Esophagus muscularis mucosa (tissue), 4 donors: ENCODE measurements at places on chromosomes 1 and 21. TPM values are rescaled to one million over a fixed set of nuclear protein-coding genes. Genes with fewer than 3 reads are reported as not detected.
A peak's percentile ranks its signal among the peaks of the same experiment; 100 is the strongest.

- H3K4me3 ChIP-seq, result no peak overlapping the region
- no peaks in the 10 kb centered on the region for H3K27me3 ChIP-seq
- H3K4me1 ChIP-seq, result peaks cover 43% of the 10 kb centered on the region
- H3K36me3 ChIP-seq, result peaks cover 20% of the 10 kb centered on the region
- no peak overlapping the region for H3K27ac ChIP-seq
Observed at GRCh38 chr1:61388566-61388965, 306.2 kb downstream of the NFIA start.

GRCh38 chr1:76824106-76824505 is 43.2 kb upstream of the ST6GALNAC5 start:
- no peaks in the 10 kb centered on the region for H3K27me3 ChIP-seq
- no peaks in the 10 kb centered on the region for H3K36me3 ChIP-seq
- H3K27ac ChIP-seq, result no peak overlapping the region
- H3K4me1 ChIP-seq, result no peaks in the 10 kb centered on the region
- H3K4me3 ChIP-seq, result no peak overlapping the region
- DNase-seq, result no peak

- no peak overlapping the region for H3K27ac ChIP-seq
- H3K4me3 ChIP-seq, result no peak overlapping the region
- DNase-seq, result peak; percentile 62
- H3K27me3 ChIP-seq, result no peaks in the 10 kb centered on the region
Observed at GRCh38 chr1:229758101-229759036, 132.3 kb downstream of the URB2 start.

- no peaks in the 10 kb centered on the region for H3K27me3 ChIP-seq
- no peak overlapping the region for H3K27ac ChIP-seq
- H3K4me3 ChIP-seq, result no peak overlapping the region
- no peaks in the 10 kb centered on the region for H3K36me3 ChIP-seq
- no peak for DNase-seq
Observed at GRCh38 chr21:42596657-42597056, 56.8 kb upstream of the PDE9A start.

DNA sequence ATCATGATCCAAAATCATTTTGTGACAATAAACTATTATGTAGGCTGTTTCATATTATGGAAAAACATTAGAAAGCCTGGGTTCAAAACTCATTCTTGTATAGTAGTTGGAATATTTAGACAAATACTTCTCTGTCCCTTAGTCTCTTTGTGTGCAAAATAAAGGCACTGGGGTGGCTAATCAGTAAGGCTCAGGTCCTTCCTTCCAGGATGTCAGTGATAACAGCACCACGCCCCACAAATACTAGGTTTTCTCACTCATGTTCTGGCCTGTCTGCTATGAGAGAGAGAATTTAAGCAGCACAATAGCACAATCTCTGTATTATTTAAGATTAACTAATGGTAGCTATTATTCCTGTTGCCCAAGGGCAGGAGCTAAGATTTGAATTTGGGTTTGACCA is 458.3 kb upstream of the BEND5 start:
- H3K27ac ChIP-seq, result no peak overlapping the region
- H3K4me1 ChIP-seq, result no peaks in the 10 kb centered on the region
- H3K4me3 ChIP-seq, result no peak overlapping the region
- no peaks in the 10 kb centered on the region for H3K27me3 ChIP-seq
- no peaks in the 10 kb centered on the region for H3K36me3 ChIP-seq

- H3K27ac ChIP-seq, result peak overlapping the region; percentile 98
- H3K27me3 ChIP-seq, result no peaks in the 10 kb centered on the region
Observed at GRCh38 chr1:110337704-110338308, 1.4 kb upstream of the RBM15 start.

GRCh38 chr1:95003433-95003738 is 69.4 kb downstream of the ALG14 start:
- H3K36me3 ChIP-seq, result no peaks in the 10 kb centered on the region
- no peaks in the 10 kb centered on the region for H3K27me3 ChIP-seq
- H3K27ac ChIP-seq, result no peak overlapping the region
- DNase-seq, result peak; percentile 37

- H3K36me3 ChIP-seq, result peaks cover 7% of the 10 kb centered on the region
- peaks cover 35% of the 10 kb centered on the region for H3K4me1 ChIP-seq
- peak overlapping the region; percentile 99 for H3K4me3 ChIP-seq
- no peak for DNase-seq
- peak overlapping the region; percentile 92 for H3K27ac ChIP-seq
- H3K27me3 ChIP-seq, result no peaks in the 10 kb centered on the region
Observed at GRCh38 chr1:88891951-88892340, 579 bp upstream of the GTF2B start.

DNA sequence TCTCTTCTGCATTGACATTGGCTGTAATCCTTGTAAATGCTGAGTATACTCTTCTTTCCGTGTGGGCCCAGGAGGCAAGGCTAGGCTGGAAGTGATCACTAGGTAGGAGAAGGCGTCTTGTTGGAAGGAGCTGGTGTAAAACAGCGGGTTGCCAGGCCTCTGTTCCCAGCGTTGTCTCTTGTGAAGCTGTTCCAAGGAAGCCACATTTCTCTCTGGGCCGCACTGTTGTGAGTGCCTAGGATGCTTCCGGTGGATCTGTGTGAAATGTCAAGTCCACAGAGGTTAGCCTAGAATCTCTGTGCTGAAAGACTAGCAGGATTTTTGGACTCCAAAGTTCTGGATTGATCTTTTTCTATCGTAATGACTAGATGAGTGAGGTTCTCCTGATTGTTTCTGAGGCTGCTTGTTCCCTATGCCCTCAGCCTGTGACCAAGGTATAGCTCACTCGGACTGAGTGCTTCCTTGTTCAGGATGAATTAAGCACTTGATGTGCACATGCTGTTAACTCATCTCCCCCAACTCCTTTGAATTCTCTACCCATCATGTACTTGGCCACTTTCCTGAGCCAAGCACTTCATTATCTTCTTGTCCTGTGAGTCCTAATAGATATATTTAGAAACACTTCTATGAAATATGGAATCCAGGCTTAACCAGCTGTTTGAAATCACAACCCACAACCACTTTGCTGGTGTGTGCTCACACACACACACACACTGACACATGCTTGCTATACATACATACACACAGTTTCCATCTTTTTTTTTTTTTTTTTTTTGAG is 63.3 kb downstream of the PBX1 start:
- peak overlapping the region; percentile 75 for H3K27ac ChIP-seq
- no peak overlapping the region for H3K4me3 ChIP-seq
- no peaks in the 10 kb centered on the region for H3K27me3 ChIP-seq
- H3K4me1 ChIP-seq, result peaks cover 98% of the 10 kb centered on the region
- DNase-seq, result no peak
- H3K36me3 ChIP-seq, result no peaks in the 10 kb centered on the region

DNA sequence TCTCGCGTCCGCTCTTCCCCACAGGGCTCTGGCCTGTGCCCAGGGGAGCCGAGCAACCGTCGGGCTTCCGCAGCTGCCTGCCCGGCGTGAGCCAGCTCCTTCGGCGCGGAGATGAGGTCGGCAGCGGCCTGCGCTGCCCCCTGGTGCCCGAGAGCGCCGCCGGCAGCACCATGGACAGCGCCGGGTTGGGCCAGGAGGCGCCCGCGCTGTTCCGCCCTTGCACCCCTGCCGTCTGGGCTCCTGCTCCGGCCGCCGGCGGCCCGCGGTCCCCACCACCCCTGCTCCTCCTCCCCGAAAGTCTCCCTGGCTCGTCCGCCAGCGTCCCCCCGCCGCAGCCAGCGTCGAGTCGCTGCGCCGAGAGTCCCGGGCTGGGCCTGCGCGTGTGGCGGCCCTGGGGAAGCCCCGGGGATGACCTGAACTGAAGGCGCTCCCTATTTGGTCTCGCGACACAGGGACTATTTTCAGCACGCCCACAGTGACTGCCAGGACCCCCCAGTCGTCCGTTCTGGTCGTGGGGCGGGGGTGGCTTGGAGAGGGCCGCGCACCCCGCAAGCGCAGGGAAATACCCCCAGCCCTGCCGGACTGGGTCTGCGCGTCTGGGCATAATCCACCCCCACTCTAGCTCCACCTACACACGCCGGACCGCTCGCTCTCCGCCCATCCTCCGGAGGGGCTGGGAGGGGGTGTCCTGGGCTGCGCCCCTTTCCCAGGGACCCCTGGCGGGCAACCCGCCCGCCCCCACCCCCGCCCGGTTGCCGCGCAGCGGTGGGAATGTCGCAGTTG is 1.3 kb downstream of the HES3 start:
- peaks cover 50% of the 10 kb centered on the region for H3K4me1 ChIP-seq
- peaks cover 26% of the 10 kb centered on the region for H3K27me3 ChIP-seq
- no peak overlapping the region for H3K27ac ChIP-seq
- H3K4me3 ChIP-seq, result no peak overlapping the region
- no peak for DNase-seq

DNA sequence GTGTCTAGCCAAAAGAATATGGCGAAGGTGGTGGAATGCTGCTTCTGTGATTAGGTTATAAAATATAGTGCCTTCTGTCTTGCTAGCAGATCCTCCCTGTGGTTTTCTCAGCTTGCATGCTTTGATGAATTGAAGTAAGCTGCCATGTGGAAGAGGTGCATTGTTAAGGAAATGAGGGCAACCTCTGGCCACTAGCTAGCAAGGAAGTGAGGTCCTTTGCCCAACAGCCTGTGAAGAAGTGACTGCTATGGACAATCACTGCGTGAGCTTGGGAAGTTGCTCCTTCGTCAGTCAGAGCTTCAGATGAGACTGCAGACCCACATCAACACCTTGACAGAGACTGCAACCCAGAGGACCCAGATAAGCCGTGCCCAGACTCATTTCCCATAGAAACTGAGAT is 109.4 kb downstream of the GIPC2 start:
- H3K4me3 ChIP-seq, result no peak overlapping the region
- no peaks in the 10 kb centered on the region for H3K27me3 ChIP-seq
- DNase-seq, result no peak
- no peak overlapping the region for H3K27ac ChIP-seq
- no peaks in the 10 kb centered on the region for H3K4me1 ChIP-seq

GRCh38 chr1:206974140-206974539 is 3.9 kb upstream of the FCAMR start:
- DNase-seq, result no peak
- no peaks in the 10 kb centered on the region for H3K4me1 ChIP-seq
- H3K27me3 ChIP-seq, result peaks cover 10% of the 10 kb centered on the region
- H3K4me3 ChIP-seq, result no peak overlapping the region

GRCh38 chr1:166322470-166322869 is 155.7 kb upstream of the FAM78B start:
- no peaks in the 10 kb centered on the region for H3K36me3 ChIP-seq
- no peak overlapping the region for H3K27ac ChIP-seq
- no peak overlapping the region for H3K4me3 ChIP-seq
- H3K27me3 ChIP-seq, result no peaks in the 10 kb centered on the region

DNA sequence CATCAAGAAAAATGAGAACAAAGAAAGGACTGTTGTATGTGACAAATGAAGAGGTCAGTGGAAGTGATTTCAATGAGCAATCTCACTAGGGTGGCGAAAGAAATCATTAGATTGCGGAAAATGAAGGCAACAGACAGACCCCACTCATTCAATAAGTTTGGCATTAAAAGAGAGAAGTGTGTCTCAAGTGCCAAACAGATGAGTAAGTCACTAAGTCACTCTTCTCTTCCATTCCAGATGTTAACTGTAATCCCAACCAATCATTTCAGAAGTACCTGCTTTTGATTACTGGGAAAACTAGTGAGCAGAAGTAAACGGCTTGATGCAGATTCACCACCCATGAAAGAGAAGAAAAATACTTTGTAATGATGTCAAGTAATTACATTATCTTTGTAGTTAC is 144.3 kb upstream of the PRMT6 start:
- no peak overlapping the region for H3K27ac ChIP-seq
- H3K4me1 ChIP-seq, result no peaks in the 10 kb centered on the region
- no peaks in the 10 kb centered on the region for H3K27me3 ChIP-seq
- DNase-seq, result no peak
- no peak overlapping the region for H3K4me3 ChIP-seq

DNA sequence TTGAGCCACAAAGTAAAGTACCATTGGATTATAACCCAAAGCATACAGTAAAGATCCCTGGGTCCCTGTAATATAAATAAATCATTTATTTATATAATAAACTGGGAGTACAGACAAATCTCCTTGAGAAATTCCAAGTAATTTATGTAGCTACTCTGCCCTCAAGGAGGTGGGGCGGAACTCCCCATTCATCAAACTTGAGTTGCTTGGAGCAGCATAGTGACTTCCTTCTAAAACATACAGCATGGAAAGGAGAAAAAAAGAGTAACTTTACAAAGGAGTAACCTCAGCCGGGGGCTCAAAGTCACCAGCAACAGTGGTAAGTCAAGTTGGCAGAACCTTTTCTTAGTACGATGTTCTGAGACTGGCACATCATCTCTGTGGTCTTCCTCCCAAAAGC is 4.5 kb downstream of the LAPTM5 start:
- no peaks in the 10 kb centered on the region for H3K36me3 ChIP-seq
- no peak for DNase-seq
- H3K4me3 ChIP-seq, result no peak overlapping the region
- H3K4me1 ChIP-seq, result peaks cover 39% of the 10 kb centered on the region
- H3K27ac ChIP-seq, result peak overlapping the region; percentile 9
- H3K27me3 ChIP-seq, result peaks cover 21% of the 10 kb centered on the region

GRCh38 chr21:40566486-40566885 is 280.5 kb downstream of the DSCAM start:
- H3K36me3 ChIP-seq, result no peaks in the 10 kb centered on the region
- DNase-seq, result no peak
- no peak overlapping the region for H3K4me3 ChIP-seq
- H3K27ac ChIP-seq, result no peak overlapping the region

DNA sequence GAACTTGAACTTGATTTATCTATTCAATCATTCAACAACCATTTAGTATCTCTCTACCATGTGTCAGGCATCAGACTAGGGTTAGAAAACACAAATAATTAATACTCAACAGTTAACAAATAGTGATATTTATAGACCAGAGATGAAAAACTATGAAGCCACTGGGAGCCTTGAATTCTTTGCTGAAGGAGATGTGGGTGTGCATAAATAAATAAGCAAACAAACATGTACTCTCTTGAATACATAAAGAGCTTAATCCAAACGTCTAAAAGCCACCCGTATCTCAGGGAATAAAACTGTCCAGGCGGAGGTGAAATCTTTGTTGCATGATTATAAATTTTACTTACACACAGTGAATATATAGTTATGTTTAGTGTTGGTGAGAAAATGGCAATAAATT is 165.7 kb downstream of the SLC45A1 start:
- H3K4me3 ChIP-seq, result no peak overlapping the region
- no peaks in the 10 kb centered on the region for H3K27me3 ChIP-seq
- DNase-seq, result no peak
- H3K27ac ChIP-seq, result no peak overlapping the region

GRCh38 chr1:86938450-86938849 is 24.0 kb downstream of the HS2ST1 start:
- H3K27ac ChIP-seq, result no peak overlapping the region
- no peak overlapping the region for H3K4me3 ChIP-seq
- H3K36me3 ChIP-seq, result no peaks in the 10 kb centered on the region
- H3K27me3 ChIP-seq, result no peaks in the 10 kb centered on the region
- DNase-seq, result no peak
- H3K4me1 ChIP-seq, result peaks cover 12% of the 10 kb centered on the region

- H3K27me3 ChIP-seq, result no peaks in the 10 kb centered on the region
- peak overlapping the region; percentile 64 for H3K27ac ChIP-seq
Observed at GRCh38 chr1:41313661-41314131, 47.5 kb upstream of the FOXO6 start.

- no peaks in the 10 kb centered on the region for H3K4me1 ChIP-seq
- no peaks in the 10 kb centered on the region for H3K27me3 ChIP-seq
- H3K36me3 ChIP-seq, result no peaks in the 10 kb centered on the region
- H3K27ac ChIP-seq, result no peak overlapping the region
- DNase-seq, result no peak
- no peak overlapping the region for H3K4me3 ChIP-seq
Observed at GRCh38 chr1:85952460-85952859, 204.1 kb downstream of the COL24A1 start.

Gene PRELP
- total RNA-seq, result 161 TPM

Gene TRIM63
- 0.42 TPM for total RNA-seq

Gene LRRC8C
- 7.1 TPM for total RNA-seq
